Fibroblast of skin of right biceps (primary cell): ENCODE measurements at places on chromosomes 2 and 18.

DNA sequence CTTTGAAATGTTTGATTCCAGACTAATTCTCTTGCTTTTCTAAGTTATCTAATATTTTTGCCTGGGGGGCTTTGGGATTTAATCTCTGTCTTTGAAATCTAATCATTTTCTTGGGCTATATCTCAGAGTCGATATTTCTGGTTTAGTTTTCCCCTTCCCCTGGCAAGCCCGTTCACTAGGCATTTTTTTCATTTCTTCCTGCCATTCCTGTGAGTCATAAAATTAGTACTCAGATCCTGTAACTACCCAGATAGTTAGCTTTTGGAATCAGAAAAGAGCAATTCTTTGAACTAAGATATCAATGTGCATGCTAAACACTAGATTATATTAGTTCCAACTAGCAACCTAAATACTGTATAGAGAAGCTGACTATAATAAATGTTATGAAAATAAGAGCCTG lies 29.4 kb upstream of the RNF149 start:
- peak; percentile 50 for DNase-seq

DNA sequence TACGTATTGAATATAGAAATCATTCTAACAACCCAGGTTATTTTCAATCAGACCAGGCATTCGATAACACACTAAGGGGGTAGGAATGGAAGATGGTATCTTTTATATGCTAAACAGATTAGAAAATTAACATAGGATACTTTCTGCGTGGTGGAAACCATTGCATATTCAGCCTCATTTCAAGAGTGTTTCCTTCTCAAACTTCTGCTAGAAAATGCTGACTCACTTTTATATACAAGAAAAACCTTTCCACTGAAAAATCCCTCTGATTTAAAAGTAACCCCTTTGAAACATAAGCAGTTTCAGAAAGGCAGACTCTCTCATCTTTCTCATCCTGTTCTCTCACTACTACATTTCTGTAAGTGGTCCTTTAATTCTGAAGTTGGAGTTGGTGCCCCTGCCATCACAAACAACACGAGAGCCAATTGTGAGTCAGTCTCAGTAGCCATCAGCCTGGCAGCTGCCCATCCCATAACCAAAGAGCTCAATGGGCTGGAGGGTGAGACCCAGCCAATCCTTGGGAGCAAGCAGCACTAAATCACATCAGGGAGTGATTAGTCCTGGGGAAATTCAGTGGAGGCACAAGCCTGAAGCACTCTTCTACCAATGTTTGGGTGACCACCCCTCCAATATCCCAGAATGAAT lies 343.1 kb downstream of the CELF4 start:
- no peak for DNase-seq

DNA sequence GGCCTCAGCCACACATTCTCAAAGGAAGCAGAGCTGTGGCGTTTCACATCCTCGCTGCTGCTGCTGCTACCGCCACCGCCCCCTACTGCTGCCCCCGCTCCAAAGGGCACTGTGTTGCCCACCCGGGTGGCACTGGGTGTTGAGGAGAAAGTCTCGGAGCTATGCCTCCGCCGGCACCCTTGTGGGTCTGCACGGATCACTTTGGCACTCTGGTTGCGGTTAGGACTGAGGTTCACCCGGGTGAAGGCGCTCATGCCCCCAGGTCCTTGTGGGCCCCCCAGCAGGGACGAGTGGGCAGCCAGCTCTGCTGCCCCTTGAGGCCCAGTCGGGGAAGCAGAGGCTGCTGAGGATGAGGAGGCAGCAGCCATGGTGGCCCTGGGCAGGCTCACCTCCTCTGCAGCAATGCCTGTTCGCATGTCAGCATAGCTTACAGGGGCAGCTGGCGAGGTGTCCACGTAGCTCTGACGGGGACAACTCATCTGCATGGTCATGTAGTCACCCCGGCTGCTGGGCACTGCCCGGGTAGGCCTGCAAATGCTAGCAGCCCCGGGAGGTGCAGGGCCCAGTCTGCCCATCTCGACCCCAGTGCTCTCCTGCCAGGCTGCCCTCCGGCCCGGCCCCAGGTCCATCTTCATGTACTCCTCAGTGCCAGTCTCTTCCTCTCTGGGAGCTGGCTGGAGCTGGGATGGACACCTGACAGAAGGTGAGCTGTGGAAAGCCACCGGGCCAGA lies 4.2 kb downstream of the IRS1 start:
- DNase-seq = peak; percentile 9

DNA sequence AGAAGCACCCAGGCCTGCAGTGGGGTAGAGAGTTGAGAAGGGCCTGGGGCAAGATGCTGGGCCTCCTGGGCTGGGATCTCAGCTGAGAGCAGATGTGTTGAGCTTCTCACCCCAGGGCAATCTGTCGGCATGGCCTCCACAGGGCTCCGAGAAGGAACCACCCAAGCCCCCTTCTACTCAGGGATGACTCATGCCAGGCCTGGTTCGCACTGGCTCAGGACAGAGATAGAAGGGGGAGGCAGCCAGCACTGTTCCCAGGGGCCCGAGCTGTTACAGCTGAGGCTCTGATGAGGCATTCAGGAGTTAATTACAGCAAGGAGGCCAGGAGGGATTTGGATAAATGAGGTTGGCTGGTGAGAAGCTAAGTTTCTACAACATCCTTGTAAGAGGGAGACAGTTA lies 62.5 kb downstream of the CENPO start:
- DNase-seq = peak; percentile 80

DNA sequence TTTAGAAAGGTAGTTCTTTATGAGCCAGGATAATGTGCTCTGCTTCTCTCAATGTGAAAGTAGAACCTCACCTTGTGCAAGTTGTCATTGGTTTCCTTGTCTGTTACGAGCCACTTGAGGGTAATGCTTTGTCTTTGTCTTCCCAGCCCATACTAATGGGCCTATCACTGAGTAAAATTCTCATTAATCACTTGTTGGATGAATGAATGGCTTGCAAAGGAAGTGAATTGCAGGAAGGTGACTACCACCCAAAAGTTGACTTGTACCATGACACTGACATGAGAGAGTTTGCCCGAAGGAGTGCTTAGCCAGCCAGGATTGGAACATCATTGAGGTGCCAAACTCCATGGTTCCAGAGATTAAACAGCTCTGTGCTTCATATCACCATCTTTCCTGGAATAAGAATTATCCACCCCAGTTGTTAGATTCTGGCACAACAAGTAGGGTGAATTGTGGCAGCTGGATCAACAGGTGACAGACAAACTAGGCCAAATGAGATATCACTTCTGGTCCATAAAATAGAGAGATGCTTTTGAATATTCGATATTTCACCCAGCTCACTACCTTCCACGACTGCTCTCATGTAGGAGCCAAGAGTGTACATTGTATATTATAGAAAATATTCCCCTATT lies 20.5 kb upstream of the CD28 start:
- DNase-seq = no peak
